ENCODE measurements at places on chromosomes 3 and 15.
A peak's percentile ranks its signal among the peaks of the same experiment; 100 is the strongest.

GRCh38 chr15:72200395-72201237 is 3.0 kb upstream of the GRAMD2A start:
- no peak for DNase-seq

GRCh38 chr3:133966954-133967353 is 62.8 kb downstream of the SLCO2A1 start:
- no peak for DNase-seq

GRCh38 chr3:30688776-30689641 is 82.6 kb downstream of the TGFBR2 start:
- DNase-seq, result peak; percentile 72

DNA sequence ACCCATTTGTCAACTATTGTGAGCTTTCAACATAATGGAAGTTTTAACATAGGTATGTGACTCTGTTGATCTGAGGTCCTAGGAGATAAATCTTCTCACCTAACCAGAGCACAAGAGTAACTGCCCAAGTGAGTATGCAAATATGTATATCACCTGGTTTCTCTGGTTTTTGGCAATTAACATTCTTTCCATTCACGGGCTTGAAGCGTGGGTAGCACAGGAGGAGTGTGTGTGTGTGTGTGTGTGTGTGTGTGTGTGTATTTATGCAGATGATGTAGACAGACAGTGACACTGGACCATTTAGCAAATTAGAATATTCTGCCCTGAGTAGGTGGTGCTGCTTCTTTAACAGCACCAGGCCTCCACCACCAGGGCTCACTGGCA is 15.0 kb downstream of the EPHB1 start:
- DNase-seq, result no peak

- no peak for DNase-seq
Measured at GRCh38 chr15:76345880-76346668, 9.5 kb downstream of the ISL2 start.

DNA sequence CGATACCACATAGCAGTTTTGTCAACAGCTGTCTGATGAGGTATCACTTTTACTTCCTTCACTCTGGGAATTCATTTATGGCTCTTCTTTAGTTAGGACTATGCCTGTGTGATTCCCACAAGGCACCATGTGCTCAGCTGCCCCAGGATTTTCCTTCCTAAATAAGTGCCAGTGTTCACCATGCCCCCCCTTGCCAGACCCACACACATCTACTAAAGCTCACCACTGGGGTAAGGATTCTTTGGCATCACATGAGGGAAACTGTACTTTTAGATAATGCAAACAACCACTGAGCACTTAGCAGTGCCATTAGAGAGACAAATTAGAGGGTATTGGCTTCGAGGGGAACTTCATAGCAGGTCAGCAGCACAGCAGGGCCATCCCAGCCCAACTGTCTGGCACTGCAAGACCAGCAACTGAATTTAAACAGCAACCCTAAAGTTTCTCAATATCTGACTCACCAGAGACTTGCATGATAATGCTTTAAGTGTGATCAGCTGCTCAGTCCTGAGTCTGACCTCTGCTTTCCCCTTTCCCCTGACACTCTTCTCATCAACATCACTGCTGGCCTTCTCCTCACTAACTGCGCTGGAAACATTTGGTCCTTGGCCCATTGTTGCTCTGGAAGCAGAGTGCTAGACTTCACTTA is 114.3 kb downstream of the STAC start:
- peak; percentile 94 for DNase-seq

GRCh38 chr3:10244009-10244408 is 4.2 kb upstream of the TATDN2 start:
- DNase-seq, result no peak

DNA sequence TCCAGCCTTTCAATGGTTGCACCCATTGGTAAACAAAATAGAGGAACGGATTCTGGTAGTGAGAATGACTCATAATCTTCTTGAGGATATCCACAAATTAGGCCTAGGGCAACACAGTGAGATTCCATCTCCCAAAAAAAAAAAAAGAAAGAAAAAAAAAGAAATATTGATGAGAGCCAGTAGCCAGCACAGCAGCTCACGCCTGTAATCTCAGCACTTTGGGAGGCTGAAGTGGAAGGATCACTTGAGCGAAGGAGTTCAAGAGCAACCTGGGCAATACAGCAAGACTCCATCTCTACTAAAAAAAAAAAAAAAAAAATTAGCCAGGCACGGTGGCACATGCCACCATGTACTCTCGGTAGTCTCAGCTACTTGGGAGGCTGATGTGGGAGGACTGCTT is 51.9 kb downstream of the DENND4A start:
- no peak for DNase-seq

DNA sequence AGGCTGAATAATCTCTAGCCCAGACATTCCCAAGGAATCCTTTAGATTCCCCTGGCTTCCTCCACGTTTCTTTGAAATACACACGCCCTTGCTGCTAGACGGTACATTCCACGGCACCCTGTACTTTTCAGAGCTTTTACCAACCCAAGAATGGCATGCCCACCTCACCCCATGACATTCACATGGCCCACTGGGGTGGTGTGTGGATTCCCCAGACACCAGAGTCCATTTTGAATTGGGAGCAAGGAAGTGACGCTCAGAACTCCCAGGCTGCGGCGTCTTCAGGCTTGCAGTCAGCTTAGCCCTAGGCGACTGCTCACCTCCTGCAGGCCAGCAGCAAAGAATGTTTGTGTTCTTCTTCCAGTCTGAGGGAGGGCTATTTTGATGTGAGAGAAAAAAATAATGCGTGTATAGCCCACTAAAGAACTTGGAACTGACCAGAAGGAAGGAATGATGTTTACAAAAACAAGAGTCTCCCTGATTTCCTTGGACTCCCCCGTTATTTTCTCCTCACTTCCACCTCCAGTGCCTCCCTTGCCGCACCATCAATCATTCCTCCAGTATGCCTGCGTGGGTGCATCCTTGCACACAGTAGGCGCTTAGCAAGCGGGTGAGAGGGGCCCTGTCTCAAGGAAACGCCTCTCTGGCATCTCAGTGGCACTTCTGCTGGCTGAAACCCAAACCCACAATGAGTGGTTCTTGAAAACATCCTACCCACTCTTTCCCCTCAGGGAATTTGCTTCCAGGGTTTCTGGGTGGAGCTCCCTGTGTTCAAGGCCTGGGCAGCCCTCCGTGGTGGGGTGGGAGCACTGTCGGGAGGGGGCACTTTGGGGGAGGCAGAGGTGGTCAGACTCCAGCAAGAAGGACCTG is 59.9 kb downstream of the SMAD6 start:
- peak; percentile 33 for DNase-seq

GRCh38 chr3:10973046-10973595 is 19.4 kb upstream of the SLC6A1 start:
- DNase-seq, result no peak

DNA sequence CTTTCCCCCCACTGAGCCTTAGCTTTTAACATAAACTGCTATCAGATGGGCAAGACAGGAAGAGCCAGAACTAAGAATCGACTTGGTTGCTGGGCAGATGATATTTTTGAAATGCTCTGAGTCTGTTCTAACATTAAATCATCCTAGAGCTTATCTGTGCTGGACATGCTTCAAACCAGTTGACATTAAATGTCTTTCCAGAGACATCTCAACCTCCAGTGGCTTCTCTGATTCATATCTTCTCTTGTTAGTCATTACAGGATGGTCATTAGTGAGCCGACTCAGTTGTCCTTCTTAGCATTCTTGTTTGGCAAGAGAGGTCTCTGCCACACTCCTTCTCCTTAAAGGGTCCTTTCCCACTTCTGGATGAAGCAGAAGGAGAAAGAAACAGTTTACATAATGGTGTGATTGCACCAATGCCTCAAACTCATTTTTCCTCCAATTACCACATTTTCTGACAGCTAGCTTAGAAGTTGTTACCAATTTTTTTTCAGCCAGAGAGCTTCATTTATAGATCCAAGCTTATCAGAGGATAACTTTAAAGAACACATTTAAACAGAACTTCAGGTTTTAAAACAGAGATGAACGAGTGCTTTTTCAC is 21.7 kb upstream of the SYN2 start:
- no peak for DNase-seq

DNA sequence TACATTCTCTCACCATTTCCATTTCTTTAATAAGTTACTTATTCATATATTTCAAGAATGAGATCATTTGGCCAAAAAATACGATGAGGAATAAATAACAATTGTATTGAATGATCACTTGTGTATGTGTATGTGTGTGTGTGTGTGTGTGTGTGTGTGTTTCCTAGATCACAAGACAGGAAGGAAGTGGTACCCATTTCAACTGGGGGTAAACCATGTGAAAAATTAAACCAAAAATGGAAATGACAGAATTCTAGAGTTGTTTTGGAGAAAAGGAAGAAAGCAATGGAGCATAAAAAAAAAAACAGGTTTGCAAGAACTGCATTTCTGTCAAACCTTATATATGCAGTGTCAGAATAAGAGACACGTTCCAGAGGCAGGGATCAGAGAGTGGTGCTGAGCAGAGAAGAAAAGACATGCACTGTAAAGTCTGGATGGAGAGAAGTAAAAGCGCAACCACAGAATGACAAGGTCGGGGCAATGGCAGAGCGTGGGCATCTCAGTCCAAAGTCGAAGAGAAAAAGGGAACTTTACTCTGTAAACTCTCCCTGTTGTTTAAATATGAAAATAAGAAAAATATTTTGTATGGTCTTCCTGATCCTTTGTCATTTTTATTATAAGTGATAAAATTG is 75.5 kb downstream of the PEX5L start:
- DNase-seq, result no peak

DNA sequence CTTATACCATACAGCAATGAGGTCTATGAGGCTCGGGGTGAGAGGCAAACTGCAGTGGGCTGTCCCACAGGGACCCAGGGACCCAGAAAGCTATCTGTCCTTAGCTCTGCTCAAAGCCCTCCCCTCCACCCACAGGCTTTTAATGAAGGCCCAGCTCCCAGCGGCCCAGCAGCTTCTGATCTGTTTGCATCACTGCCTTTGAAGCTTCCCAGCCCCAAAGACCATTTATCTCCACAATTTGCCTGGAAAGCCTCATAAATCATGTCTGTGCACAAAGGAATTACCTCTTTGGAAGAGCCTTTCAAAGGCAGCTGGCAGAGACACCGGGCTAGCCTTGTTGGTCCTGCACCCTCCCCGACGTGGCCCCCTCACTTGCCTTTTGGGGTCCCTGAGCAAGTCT is 123.9 kb downstream of the RAB11A start:
- DNase-seq, result no peak

DNA sequence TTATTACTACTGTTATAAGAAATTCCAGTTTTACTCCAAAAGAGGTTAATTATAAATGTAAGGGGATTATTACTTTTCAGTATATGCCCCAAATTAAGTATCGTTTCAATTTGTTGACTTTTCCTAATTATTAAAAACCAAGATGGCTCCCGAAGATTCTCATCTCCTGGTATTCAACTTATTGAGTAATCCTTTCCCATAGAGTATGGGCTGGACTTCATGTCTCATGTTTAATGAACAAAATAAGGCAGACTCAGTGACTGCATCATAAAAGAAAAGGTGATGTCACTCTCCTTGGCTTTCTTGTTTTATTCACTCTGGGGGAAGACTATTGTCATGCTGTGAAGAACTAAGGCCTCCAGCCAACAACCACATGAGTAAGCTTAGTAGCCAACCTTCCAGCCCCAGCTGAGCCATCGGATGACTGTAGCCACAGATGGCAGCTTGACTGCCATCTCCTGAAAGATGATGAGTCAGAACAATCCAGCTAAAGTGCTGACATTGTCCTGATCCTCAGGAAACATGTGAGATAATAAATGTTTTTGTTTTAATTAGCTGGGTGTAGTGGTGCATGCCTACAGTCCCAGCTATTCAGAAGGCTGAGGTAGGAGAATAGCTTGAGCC is 17.3 kb downstream of the IGF2BP2 start:
- DNase-seq, result peak; percentile 99

- no peak for DNase-seq
Measured at GRCh38 chr15:76345583-76345879, 9.0 kb downstream of the ISL2 start.

DNA sequence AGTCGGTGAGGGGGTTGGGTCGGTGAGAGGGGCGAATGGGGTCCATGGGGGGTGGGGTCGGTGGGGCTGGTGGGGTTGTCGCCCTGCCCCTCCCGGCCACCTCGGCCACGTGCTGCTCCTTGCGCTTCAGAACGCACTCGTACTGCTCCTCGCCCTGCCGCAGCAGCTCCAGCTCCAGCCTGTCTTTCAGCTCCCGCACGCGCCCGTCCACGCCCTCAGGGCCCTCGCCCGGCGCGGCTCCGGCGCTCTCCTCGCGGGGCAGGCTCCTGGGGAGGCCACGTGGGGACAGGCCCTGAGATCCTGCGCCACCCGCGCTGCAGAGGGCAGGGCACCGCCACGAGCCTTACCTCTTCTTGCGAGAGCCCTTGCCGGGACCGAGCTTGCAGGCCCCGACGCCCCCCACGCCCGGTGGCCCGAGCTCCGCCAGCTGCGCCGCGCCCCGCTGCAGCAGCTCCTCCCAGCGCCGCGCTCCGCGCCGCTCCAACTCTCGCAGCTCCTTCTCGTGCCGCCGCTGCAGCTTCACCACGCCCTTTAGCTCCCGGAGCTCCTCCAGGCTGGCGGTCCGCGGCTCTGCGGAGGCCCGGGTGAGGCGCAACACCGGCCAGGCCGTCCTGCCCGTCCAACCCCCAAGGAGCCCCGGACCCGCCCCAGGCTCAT is 8.2 kb upstream of the ANKRD63 start:
- peak; percentile 56 for DNase-seq

- DNase-seq, result no peak
Measured at GRCh38 chr3:31161889-31162288, 267.4 kb upstream of the GADL1 start.

GRCh38 chr3:155230382-155230781 is 63.1 kb downstream of the STRIT1 start:
- peak; percentile 98 for DNase-seq

DNA sequence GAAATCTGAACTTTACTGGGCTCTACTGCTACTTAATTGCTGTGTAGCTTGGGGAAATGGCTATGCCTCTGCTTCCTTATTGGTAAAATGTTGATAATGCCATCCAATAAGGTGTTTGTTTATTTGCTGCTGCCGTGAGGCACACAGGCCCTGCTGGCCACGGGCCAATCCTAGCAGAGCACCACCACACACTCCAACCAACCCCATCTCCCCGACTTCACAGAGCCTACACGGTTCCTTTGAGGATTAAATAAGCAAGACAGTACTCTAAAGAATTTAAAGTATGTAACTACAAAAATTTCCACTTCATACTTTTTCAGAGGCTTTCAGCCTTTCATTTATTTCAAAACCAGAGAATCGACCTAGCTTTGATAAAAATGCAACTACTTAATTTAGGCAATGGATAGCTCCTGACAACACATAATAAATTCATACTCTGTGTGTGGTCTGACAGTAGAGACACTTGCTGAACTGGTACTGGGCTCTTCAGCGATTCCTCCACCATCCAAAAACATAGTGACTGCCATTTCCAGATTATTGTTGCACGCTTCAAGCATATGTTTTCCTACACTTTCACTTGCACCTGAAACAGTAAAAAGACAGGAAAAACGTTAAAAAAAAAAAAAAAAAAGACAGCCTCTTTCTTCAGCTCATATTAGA is 25.3 kb downstream of the UBXN7 start:
- DNase-seq, result peak; percentile 51

GRCh38 chr3:109899925-109900324 is 562.6 kb upstream of the DPPA4 start:
- DNase-seq, result no peak

Measured in fibroblast of mammary gland (primary cell).